ENCODE measurements at places on chromosomes 5 and 9.

DNA sequence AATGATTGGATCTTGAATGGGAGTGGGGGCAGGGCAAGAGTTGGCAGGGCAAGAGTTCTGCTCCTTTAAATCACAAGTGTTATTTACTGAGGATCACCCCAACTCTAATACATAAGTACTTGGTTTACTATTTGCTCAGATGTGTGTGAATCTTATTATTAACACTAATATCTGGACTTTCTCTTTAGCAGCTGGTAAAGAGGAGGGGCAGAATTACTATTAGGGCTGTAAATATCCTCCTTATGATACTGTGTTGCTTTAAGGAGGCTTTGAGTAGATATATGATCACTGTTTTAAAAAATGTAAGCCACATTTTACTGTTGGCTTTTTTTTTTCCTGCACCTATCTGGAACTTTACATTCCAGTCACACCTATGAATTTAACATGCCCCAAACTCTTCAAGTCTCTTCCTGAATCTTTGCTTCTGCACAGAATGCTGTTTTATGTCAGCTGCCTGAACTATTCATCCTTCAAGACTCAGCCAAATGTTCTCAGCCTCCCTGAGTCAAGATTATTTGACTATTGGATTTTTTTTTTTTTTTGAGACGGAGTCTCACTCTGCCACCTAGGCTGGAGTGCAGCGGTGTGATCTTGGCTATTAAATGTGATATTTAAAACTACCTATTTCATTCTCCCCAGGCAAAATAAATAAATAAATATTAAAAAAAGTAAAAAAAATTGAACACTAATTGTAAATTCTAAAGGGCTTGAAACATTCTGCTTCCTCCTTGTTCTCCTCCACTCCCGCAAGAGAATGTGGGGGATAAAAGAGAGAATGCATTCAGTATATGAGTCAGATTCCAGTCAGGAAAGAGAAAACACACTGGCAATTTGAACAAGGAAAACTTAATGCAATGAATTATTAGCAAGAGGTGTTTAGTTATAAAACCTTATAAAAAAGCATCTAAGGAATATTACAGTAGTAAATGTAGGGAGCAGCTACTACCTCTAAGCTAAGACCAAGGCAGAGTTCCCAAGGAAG is 99.3 kb downstream of the FOCAD start:
- no peak for DNase-seq

- DNase-seq, result no peak
These were observed 22.6 kb downstream of the TMEM267 start for GRCh38 chr5:43461066-43461465.

DNA sequence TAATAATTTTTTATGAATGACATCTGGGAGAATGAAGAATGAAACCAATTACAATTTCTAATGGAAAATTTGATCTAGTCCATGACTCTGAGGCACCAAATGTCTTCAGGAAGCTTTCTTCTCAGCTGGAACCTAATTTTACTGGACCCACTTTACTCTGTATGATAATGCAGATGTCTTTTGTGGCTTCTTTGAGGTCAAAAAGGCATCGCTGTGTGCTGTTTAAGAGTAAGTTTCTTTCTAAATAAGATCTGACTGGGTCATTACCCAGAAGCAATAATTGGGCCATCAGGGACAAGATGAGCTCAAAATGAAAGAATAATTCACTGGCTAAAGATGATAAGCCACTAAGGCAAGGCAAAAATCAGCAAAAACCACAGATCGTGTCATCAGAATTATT is 633.4 kb downstream of the PSAT1 start:
- DNase-seq, result no peak

DNA sequence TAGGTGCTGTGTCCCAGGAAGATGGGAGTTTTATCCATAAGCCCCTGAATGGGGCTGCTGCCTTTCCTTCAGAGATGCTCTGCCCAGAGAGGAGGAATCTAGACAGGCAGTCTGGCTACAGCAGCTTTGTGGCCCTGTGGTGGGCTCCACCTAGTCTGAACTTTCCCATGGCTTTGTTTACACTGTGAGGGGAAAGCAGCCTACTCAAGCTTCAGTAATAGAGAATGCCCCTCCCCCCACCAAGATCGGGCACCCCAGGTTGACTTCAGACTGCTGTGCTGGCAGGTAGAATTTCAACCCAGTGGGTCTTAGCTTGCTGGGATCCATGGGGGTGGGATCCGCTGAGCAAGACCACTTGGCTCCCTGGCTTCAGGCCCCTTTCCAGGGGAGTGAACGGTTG is 100.9 kb upstream of the DPYSL3 start:
- no peak for DNase-seq

GRCh38 chr5:180012316-180012715 is 59.2 kb downstream of the RNF130 start:
- DNase-seq, result no peak

- DNase-seq, result no peak
These were observed 70.6 kb downstream of the RXRA start for GRCh38 chr9:134396825-134397224.

DNA sequence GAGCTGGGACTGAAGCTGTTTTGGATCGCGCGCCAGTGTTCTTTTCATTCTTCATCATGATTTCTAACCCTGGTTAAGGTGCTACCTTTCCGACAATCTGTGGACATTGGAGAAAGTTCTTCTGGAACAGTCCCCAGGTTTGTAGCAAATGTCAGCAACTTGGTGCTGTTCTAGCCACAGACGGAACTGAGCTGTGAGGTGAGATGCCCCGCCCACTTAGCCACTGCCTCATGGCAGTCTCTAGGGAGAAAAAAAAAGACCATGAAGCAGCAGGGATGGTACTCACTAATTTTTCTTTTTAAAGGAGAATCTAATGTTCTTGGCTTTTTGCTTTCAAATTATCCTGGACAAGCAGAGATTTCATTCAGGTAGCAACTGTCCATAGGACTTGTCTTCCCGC is 72.1 kb upstream of the STK32A start:
- DNase-seq, result no peak

DNA sequence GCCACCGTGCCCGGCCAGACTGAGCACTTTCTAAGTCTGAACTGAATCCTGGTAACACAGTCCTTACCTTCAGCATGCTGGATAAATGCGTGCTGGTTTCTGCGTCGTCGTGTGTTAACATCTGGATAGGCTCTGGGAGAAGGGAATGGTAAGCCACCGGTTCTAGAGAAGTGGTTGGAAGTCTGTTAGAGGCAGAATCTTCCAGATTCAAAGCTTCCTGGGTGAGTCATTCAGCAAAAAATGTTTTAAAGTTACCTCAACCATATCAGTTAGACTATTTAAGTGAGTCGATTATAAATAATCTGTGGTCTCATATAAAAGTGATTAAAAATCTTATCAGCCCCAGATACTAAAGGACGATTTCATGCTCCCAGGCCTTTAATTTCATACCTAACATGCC is 256.5 kb upstream of the NFIL3 start:
- DNase-seq, result no peak

GRCh38 chr5:71922584-71923106 is 184.6 kb upstream of the MAP1B start:
- DNase-seq, result no peak

GRCh38 chr9:71795097-71795813 is 26.9 kb upstream of the CEMIP2 start:
- no peak for DNase-seq

DNA sequence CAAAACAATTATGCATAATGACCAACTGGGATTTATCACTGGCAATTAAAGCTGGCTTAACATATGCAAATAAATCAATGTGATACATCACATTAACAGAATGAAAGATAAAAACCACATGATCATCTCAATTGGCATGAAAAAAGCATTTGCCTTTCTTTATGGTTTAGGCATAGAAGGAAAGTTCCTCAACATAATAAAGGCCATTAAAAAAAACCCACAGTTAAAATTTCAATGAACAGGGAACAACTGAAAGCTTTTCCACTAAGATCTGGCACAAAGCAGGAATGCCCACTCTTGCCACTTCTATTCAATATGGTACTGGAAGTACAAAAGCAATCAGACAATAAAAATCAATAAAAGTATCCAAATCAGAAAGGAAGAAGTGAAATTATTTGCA is 151.2 kb upstream of the CD180 start:
- no peak for DNase-seq

- DNase-seq, result no peak
These were observed 485.1 kb downstream of the CSNK1G3 start for GRCh38 chr5:123997064-123997461.

- DNase-seq, result no peak
These were observed 190.1 kb downstream of the TMEM232 start for GRCh38 chr5:110536120-110537115.

DNA sequence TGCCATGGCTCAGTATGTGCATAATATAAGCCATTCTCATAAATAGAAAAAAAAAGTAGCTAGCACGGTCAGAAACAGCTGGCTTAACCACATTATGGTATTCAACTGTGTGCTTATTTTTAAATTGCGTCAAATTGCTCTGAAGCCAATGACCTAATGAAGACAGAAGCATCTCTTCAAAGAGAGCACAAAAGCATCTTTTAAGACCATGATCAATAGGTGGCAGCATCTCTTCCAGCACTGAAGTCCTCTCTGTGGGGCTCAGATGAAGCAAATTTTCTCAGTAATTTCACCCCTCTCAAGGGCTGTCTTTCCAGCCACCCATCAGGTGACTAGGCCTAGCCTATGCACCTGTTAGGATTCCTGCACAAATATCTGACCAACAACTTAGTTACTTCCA is 251.4 kb downstream of the GLIS3 start:
- DNase-seq, result no peak

GRCh38 chr5:154406231-154406630 is 39.6 kb upstream of the SAP30L start:
- DNase-seq, result no peak

- DNase-seq, result no peak
These were observed 23.3 kb upstream of the CPLANE1 start for GRCh38 chr5:37272511-37272910.

GRCh38 chr9:80066931-80067330 is 495.2 kb downstream of the TLE4 start:
- no peak for DNase-seq

DNA sequence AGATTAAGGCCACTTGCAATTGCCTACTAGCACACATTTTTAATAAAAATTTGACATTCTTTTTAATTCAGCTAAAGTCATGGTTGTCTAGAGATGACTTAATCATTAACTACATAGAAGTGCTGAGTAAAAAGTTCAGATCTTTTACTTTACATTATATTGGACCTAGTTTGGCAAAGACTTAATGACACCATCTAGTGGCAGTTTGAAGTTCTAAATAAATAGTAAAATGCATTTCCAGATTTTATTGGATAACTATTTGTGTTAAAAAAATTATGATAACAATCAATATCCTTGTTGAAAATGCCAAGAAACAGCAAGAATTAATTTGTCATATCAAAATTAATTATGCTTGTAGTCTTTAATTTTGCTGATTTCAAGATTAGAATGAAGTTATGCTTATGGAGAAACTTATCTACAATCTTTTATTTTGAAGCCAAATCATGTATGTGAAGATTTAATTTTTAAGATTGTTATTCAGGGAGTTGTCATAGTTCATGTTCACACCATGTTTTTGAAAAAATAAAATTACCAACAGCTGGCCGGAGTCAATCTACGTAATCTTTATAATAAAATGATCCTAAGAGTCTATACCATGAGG is 69.6 kb upstream of the PJA2 start:
- no peak for DNase-seq
